RWPE1 (cell line): ENCODE measurements at places on chromosomes 7 and 10.

- DNase-seq, result no peak
Measured at GRCh38 chr7:151705636-151706276, 171.2 kb downstream of the PRKAG2 start.

- DNase-seq, result peak; percentile 11
Measured at GRCh38 chr7:140559410-140559809, 80.1 kb upstream of the MKRN1 start.

DNA sequence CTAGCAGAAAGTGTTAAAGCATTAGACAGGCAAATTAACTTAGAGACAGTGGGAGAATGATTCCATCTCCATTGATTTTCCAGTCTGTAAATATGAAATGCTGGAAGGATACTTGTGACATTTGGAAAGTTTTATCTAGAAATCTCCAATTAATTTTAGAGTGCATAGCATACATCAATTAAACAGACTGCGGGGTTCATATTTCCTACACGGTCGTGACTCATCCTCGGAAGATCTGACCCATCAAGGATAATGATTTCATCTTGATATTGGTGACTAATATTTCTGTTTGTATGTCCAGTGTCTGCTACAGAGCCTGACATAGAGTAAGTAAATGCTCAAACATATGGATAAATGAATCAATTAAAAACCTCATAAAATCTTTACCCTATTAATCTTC lies 474.9 kb downstream of the KCNMA1 start:
- peak; percentile 56 for DNase-seq

- DNase-seq, result peak; percentile 30
Measured at GRCh38 chr7:4775848-4776623, 613 bp downstream of the AP5Z1 start.

DNA sequence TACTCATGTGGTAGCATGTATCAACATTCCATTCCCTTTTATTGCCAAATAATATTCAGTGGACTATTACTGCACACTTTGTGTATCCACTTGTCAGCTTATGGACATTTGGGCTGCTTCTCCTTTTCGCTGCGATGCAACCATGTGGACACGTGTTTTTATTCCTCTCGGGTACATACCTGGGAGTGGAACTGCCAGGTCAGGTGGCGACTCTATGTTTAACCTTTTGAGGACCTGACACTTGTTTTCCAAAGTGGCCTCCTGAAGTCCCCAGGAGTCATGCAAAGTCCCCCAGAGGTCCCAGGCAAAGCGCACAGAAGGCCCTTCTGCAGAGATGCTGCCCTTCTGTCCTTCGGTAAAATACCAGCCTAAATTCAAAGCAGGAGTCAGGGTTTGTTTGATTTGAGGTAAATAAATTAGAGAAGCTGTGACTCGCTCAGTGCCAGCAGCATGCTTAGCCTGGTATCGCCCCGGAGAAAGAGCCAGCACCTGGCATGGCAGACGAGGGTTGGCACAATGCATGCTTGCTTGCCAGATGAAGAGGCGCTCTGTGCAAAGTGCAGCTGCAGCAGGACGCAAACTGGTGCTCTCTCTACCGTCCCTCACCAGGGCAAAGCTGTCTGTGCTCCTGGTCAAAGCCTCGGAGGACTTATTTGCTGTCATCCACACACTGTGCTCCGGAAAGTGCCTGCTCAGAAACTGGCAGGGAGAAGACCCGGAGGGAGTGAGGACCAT lies 37.8 kb downstream of the HIPK2 start:
- DNase-seq, result no peak

GRCh38 chr10:50648089-50648934 lies 24.6 kb upstream of the SGMS1 start:
- no peak for DNase-seq

DNA sequence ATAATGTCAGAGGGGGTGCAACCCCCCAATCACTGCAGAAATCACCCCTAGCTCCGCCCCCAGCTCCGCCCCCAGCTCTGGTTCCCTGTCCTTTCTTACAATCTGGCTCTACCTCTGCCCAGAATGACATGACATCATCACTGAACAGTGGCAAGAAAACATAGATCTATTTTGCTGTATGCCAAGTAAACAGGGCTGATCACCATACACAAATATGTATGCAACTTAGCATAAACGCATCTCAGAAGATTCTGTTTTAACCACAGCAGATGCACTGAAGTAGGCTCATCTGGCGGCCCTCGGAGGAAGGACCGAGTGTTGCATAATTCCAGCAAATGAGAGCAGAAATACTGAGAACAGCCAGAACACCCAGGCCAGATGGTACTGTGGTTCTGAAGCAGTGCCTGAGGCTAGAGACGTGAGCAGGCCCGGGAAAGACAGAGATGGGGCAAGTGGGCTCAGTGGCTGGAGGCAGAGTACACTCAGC lies 293.3 kb upstream of the KLF14 start:
- DNase-seq, result no peak

- no peak for DNase-seq
Measured at GRCh38 chr10:93095225-93095624, 21.5 kb downstream of the CYP26A1 start.

DNA sequence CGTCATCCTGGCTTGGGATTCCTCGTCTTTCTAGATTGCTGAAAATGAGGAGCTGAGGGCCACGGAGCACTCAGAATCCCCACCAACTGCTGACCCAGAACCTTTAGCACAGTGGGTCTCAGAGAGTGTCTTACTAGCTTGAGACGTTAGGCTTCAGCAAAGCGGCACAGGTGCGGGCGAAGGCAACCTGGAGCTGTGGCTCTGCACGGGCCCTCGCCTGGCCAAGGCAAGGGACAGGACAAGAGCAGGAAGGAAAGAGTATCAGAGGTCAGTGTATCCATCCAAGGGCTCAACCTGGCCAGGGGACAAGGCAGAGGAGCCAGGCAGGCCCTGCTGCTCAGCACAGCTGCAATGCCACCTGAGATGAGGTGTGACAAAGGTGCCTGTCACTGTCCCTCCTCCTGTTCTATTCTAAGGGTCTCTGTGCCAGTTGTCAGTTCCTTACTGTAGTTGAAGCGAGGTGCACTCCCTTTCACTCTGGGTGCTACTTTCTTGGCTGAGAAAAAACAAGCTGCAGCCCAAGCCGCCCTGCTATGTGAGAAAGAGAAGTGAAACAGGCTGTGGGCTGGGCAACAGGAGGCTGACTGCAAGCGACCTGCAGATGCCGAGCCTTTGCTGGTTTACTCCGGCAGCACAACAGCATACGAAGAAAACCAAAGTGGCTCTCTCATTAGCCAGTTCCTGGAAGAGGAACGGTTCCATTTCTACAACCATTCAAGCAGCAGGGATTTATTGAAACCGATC lies 33.3 kb upstream of the KDM7A start:
- DNase-seq, result no peak

DNA sequence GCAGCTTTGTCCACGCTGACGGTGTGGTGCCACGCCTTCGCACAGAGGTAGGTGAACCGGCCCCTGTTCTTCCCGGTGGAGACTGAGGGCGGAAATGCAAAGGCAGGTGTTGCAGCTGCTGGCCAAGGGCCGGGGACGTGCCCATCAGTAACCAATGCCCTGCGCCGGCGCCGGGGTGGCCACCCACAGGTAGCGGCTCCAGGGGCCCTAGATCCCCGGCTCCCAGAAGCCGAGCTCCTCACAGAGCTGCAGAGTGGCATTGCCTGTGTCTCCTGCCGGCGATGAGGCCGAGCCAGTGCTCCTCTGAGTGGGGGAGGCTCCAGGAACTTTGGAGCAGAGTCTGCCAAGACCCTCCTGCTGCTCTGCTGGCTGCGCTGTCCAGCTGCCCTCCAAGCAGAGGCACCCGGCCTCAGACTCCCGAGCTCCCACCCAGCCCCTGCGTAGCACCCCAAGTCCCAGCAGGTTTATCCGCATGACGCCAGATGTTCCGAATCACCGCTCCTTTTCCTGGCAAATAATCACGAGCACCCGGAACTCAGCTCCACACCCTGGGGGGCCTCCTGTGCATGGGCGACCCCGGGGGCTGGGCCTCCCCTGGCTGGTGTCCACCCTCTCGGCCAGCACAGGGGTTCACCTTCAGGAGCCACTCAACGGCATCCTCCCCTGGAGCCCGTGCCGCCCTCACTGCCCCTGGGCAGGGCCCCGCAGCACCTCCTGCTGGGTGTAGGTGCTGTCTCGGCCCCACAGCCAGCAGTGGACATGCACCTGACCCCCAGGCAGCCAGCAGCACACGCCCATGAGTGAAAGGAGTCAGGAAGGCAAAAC lies 22.1 kb downstream of the CFAP46 start:
- DNase-seq, result no peak

DNA sequence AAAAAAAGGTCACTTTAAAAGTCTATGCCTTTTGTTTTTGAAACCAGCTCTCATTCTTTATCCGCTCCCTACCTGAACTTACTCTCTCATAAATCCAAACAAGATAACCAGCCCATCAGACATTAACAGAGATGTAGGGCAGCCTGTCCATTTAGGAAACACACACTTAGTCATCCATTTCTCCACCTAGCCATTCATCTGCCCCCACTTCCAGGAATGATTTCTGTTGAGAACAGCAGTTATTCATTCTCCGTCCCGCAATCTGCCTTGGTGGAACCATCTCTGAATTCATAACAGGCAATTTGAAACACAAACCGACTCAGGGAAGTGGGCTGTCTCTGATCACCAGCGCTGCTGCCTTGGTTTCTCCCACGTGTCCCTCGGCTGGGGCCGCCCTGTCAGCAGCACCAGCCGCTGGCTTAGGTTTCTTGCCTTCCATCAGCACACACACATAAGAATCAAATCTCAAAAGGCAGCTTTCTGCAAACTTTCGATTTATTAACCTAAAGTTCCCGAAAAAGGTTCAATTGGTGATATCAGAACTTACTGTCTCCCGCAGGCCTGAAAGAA lies 528.2 kb upstream of the NRP1 start:
- DNase-seq, result no peak

- DNase-seq, result no peak
Measured at GRCh38 chr7:55073051-55073511, 54.3 kb downstream of the EGFR start.

GRCh38 chr7:136079934-136080333 lies 102.8 kb upstream of the MTPN start:
- DNase-seq, result no peak

GRCh38 chr7:142961973-142962926 lies at the start of gene KEL:
Gene KEL, minus strand, starts transcription at chr7:142962363. Its CDS starts 157 bp downstream, at chr7:142962206.
- no peak for DNase-seq

- no peak for DNase-seq
Measured at GRCh38 chr10:131207176-131207575, 104.3 kb downstream of the TCERG1L start.

DNA sequence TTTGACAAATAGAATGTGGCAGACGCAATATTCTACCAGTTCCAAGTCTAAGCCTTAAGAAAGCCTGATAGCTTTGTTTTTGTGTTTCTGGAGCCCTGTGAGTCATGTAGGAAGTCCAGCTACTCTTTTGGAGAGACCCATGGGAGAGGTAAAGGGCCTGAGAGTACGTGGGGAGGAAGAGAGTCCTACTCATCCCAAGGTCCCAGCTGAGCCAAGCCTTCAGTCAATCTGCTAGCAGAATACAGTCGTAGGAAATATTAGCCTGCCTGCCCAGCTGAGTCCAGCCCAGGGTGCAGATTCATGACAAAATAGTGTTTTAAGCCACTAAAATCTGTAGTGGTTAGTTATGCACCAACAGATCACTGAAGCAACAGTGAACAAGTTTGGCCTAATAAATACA lies 9.0 kb upstream of the GNA12 start:
- no peak for DNase-seq

GRCh38 chr10:88478256-88478655 lies 104.9 kb downstream of the RNLS start:
- peak; percentile 73 for DNase-seq
